ENCODE measurements at places on chromosomes 1 and 21.
A peak's percentile ranks its signal among the peaks of the same experiment; 100 is the strongest.

- no peak for DNase-seq
Measured at GRCh38 chr1:196567238-196567637, 41.0 kb downstream of the KCNT2 start.

- peak; percentile 95 for DNase-seq
Measured at GRCh38 chr1:161069731-161070270, at the start of gene ARHGAP30. ARHGAP30 (minus strand) TSS chr1:161069891; CDS start chr1:161069624, 267 bp downstream.

DNA sequence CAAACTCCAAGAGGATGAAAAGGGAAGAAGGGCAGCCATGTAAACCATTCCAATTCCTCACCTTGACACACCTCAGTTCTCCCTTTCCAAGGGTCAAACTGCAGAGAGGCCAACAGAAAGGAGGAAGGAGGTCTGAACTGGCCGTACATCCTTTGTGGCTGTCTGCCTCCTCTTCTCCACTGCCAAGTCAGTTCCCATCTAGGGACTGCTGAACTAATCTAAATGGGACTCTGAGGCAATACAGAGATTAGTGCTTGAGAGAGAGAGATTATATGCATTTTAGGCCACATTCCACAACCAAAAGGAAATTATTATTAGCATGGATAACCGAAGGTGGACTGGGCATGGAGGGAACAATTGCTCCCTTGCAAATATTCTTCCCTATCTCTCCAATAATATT lies 2.7 kb downstream of the ARHGEF11 start:
- DNase-seq = peak; percentile 52

- peak; percentile 73 for DNase-seq
Measured at GRCh38 chr1:28135371-28136168, 40.9 kb downstream of the PTAFR start.

DNA sequence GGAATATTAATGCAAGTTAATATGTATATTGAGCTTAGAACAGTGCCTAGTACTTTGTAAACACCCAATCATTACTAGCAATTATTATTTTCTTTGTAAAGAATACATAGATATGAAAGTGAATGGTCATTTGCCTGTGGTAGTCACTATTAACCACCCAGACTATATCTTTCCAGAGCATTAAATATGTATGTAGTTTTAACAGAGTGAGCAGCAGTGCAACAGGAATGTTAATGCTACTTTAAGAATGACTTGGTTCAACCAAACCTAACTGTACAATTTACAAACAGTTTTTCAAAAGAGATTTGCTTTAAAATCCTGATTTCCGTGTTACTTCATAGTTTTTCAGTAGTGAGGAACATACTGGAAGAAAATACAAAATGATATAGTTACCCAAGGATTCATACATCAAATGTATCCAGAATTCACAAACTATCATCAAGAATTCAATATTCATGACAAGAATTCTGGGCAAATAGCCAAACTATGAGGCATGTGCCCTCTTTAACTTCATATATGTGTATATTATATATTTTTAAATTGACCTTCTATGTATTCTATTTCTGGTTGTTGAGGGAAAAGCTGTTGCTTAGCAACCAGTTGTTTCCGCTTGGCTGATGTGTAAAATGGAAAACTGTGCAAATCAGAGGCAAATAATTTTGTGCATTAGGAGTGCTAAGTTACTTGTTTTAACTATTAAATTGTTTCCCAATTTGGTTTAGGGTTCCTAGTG lies 34.9 kb upstream of the IVNS1ABP start:
- no peak for DNase-seq

GRCh38 chr1:65039508-65039907 lies 73.2 kb upstream of the JAK1 start:
- no peak for DNase-seq

GRCh38 chr1:20604678-20605077 lies 15.8 kb downstream of the CDA start:
- peak; percentile 64 for DNase-seq

All from suppressor macrophage (primary cell).